ENCODE measurements at places on chromosomes 2 and 18.
A peak's percentile ranks its signal among the peaks of the same experiment; 100 is the strongest.

- H3K4me1 ChIP-seq: no peaks in the 10 kb centered on the region
- H3K36me3 ChIP-seq: no peaks in the 10 kb centered on the region
- no peak overlapping the region for H3K4me3 ChIP-seq
- H3K27me3 ChIP-seq: no peaks in the 10 kb centered on the region
Measured at GRCh38 chr2:193428336-193428818, 1233.6 kb upstream of the TMEFF2 start.

GRCh38 chr2:157627594-157628476, 829 bp downstream of the ACVR1C start:
- peaks cover 39% of the 10 kb centered on the region for H3K4me1 ChIP-seq
- no peaks in the 10 kb centered on the region for H3K36me3 ChIP-seq
- H3K27ac ChIP-seq: peak overlapping the region; percentile 58

DNA sequence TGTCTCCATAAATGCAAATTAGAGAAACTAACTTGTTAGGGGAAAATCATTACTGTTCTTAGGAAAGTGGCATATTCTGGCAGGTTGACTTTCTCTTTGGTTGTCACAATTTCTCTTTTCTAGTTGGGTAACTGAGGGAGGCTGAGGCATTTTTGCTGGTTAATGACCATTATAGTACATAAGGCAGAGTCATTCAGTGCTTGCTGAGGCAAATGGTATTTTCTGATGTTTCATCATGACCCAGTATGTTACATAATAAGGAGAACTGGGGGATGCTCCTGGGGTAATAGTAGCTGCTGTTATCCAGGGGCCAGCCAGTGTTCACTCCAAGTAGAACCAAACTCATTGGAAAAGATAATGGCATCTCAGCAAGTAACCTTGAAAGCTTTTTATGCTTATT, 62.3 kb downstream of the ITGA6 start:
- H3K4me3 ChIP-seq: no peak overlapping the region
- peaks cover 18% of the 10 kb centered on the region for H3K4me1 ChIP-seq
- no peak overlapping the region for H3K27ac ChIP-seq
- no peak for DNase-seq

DNA sequence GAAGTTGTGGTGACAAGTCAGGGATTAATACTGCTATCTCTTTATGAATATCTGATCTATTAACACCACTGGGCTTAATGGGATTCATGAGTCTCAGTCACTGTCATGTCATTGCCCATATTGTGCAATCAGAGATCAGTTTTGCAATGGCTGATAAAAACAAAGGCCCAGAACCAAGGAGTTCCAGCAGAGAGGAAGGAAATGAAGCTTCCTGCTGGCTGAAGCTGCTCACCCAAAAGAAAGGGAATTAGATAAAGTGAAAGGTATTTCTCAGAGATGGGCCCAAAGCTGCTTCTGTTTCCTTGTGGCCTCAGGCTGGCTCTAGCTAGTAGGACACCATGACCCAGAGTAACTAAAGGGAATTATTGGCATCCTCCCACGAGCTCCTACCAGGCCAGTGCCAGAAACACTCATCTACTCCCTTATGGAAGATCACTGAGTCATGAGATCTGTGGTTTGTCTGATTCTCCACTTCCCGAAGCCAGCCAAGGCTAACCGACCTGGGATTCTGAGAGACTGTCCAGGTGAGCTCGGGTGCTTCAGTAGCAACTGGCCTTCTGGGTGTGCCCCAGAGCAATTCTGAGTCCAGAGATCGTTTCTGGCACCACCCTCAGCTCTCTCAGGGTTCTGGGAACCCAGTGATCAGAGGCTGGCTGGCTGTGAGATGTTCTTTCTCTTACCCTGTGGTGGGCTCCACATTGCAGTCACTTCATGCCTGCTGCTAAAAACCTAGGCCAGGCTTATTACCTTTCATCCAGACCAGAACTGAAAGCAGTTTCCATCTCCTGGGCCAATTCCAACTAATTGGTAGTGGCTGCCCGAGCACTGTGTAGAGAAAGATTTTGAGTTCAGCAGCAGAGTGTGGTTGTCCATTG, 129.5 kb upstream of the PELI1 start:
- H3K4me1 ChIP-seq: peaks cover 17% of the 10 kb centered on the region
- no peaks in the 10 kb centered on the region for H3K27me3 ChIP-seq
- DNase-seq: no peak
- H3K36me3 ChIP-seq: no peaks in the 10 kb centered on the region
- no peak overlapping the region for H3K27ac ChIP-seq
